Activated T-cell treated with anti-CD3 and anti-CD28 coated beads for 1 hour (primary cell): ENCODE measurements at places on chromosomes 6 and 20.

DNA sequence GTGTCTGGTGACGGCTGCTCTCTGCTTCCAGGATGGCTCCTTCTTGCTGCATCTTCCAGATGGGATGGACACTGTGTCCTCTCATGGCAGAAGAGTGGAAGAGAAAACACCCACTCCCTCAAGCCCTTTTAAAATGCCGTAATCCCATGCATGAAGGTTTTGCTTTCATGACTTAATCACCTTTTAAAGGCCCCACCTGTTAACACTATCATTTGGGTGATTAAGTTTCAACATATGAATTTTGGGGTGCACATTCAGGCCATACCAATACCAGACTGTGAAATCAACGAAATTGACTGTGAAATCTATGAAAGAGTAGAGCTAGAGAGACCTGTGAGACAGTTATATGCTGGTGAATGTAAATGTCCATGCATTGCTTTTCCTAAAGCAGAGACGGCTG, 374.3 kb upstream of the CHD6 start:
- DNase-seq, result no peak

DNA sequence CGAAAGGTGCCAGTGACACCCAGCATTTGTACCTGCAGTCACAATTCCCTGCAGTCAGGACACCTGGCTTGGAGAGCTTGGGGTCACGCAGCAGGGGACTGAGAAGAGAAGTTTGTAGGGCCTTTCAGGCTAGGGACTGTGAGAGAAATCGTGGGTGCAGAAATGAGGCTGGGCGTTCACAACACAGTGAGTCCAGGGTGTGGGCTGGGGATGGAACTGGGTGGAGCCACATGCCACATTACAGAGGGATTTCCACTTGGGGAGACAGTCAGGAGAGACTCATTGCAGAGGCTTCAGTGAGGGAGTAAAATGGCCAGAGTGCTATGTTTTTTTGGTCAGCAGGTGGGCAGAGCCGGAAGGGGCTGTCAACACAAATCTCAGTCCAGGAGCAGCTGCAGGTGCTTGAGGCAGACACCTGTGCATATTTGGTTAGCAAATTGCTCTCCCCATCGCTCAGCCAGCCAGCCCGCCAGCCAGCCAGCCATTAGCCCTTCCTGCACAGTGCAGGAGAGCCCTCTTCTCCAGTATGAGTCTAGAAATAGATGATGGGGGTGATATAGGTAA, 7.4 kb downstream of the ITPR3 start:
- no peak for DNase-seq

DNA sequence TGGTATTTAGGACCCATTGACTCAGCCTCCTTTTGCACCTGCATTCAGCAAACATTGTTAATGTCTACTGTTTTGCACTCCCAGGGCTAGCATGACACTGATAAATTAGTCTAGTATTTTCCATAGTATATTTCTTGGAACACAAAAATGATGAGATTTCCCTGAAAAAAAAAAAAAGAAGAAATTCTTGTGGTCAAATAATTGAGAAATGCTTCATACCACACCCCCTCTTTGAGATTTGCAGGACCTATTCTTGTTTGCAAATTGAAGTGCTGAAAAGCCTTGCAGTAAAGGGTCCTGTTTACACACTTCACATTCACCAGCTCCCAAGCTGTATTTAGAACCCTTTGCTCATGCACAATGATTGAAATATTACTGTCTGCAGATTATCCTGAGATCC, 36.3 kb upstream of the CLIC5 start:
- DNase-seq, result no peak

GRCh38 chr20:36307412-36308325, 1.5 kb downstream of the DLGAP4 start:
- no peak for DNase-seq

DNA sequence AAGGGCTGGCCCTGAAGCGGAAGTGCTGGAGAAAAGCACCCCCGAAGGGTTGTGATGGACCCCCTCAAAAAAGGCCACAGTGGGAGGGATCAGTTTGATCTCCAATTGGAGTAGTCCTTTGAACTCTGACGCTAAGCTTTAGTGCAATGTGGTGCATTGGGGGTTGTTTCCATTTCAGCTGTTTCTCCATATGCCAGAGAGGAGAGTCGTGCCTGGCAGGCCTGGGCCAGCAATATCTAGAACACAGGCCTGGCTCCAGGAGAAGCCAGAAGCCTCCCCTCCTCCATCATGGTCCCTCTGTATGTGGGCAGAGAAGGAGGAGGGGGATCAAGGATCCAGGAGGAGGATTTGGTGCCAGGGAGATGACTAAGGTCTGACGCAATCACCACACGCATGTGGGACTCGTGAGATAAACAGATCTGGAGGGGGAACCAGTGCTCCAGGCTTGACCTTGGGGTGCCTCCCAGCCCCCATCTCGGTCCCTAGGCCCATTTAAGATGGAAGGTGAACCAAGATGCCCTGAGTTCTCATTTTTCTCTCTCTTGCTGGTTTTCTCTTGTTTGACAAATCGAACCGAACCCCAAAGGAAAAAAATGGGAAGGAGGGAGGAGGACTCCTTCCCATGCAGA, 517.4 kb upstream of the JARID2 start:
- DNase-seq, result no peak

DNA sequence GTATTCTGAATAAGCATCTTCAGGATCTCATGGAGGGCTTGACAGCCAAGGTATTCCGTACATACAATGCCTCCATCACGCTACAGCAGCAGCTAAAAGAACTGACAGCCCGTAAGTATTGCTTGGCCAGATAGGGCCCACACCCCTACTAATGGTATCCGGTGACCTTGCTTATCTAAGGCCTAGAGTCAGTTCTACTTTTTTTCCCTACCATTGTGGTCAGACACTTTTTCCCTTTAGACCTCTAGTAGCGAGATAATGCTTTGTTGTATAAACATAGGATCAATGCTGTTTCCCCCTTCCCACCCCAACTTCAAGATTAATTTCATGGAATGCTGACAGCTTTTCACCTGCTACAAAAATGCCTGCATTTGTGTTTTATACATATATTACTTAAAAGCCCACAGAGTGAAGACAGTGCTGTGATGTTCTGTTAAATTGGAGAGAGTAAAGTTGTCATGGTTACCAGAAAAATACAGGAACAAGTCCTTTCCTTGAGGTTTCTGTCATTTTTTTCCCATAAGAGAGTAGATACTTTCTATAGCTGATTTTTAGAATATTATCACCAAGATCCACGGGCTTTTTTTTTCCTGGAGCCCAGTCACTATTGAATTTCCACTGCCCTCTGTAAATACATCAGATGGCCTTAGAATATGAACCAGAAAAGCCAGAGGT, 20.9 kb upstream of the PLCG1 start:
- no peak for DNase-seq

- DNase-seq, result no peak
Measured at GRCh38 chr20:20227013-20227571, 140.8 kb upstream of the INSM1 start.

GRCh38 chr6:42306439-42307140, 88.9 kb upstream of the MRPS10 start:
- DNase-seq, result no peak

DNA sequence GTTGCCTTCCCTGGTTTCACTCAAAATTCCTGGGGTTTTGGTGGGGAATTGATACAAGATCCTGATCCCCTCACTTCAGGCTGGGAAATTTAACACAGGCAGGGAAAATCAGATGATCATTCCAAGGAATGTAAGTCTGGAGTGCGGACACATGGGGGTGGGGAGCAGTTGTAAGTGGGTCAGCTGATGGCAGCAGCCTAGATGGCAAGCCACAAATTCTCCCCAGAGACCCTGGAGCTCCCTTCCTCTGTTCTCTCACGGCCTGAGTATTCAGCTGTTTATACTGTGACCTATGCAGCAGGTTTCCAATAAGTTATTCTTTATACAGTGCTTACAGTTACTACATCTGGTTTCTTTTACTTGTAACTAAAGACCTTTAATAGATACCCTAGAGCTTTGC, 144.9 kb downstream of the SH3BGRL2 start:
- no peak for DNase-seq

- DNase-seq, result no peak
Measured at GRCh38 chr6:137191236-137191635, 17.8 kb upstream of the IL22RA2 start.

DNA sequence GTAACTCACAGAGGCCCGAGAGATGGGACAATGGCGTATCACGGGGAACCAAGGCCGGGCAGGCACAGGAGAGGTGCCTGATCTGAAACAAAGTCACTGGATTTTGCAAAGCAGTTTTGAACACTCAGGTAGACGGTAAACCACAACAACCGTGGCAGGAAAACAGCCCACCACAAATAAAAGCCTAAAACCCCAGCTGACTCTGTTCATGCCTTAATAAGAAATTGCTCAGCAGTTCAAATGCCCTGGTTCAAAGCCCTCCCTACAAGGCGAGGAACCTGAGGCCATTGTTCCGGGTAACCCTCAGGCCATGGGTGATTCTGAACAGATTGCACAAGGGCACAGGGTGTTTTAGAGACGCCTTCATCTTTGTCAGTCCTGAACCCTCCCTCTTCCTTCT, 114.2 kb downstream of the MAP3K7 start:
- no peak for DNase-seq

DNA sequence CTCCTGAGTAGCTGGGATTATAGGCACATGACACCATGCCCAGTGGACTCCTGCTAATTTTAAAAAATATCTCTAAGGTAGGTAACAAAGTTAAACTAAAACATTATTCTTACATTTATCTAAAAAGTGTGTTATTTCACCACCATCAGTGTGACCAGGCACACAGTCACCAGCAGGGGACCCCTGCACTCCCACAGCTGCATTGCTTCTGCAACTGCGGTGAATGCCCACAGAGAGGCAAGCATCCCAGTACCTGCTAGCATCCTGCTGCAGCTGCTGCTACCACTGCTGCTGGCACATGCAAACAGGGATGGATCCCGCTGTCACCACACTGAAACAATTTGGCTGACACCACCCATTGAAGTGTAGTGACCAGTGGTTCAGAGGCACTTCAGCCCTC, 21.9 kb upstream of the EPB41L2 start:
- no peak for DNase-seq

DNA sequence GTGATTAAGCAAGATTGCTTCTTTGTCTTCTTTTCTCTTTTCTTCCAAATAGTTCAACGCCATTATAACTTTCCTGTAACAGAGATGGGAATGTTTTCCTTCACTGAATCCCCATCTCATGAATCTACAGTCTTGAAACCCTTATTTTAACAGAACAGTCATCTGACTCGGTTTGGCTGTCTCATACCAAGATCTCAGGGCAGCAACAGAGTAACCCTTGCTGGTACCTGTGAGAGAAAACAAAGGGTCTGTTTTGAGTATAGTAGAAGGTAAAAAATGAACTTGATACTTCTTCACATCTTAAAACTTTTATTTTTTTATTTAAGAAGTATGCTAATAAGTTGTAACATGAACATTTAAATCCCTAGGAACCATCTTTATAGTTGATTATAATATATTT, 19.6 kb upstream of the DSE start:
- DNase-seq, result no peak

DNA sequence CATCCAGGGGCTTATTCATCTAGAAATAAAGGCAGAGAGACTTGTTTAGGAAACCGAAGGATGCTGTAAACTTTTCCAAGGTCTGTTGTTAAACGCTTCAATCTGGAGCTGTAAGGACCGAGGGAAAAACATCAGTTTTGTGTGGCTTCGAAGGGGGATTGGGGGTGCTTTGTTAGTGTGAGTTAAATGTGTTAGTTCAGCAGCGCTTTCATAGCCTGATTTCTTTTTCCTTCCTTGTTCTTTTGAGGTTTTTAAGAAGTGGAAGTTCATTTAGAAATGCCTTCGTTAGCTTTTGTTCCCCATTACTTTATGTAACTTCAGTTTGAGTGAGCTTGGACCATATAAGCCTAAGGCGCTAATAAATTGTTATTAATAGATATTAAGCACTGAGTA, 1.5 kb downstream of the ANKS1A start:
- no peak for DNase-seq

GRCh38 chr20:36532822-36533221, 8.5 kb upstream of the MYL9 start:
- DNase-seq, result no peak

- DNase-seq, result no peak
Measured at GRCh38 chr6:74588094-74588832, 617.6 kb downstream of the COL12A1 start.

- DNase-seq, result no peak
Measured at GRCh38 chr20:20203784-20204183, 151.5 kb downstream of the CFAP61 start.

DNA sequence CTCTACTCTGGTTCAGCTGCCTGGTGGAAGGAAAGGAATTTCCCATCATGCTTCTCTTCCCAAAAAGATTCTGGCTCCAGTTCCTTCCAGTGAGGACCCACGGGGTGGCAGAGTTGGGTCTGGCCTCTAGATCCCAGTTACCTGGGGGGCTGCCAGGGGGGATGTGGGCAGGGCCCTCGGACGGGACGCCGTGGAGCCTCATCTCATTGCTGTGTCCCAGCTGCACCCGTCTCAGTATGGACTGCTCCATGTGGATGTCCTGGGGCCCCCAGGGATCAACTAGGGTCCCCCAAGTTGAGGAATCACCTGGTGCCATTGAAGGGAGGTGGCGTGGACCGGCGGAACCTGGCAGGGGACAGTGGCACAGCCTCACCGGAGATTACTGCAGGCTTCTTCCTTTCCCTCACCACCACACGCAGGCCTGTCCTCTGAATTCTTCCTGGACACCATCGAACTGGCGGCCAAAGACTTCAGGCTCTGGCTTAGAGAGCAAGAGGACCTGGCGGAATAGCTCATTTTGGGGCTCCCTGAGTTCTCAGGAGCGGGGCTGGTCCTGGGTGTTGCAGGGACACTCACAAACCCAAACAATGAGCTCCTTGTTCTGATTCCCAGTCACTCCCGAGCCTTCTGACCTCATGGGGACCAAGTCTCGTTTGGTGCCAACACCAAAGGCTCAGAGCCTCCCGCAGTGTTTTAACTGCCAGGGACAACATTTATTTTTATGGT, 8.5 kb downstream of the ZBP1 start:
- no peak for DNase-seq

DNA sequence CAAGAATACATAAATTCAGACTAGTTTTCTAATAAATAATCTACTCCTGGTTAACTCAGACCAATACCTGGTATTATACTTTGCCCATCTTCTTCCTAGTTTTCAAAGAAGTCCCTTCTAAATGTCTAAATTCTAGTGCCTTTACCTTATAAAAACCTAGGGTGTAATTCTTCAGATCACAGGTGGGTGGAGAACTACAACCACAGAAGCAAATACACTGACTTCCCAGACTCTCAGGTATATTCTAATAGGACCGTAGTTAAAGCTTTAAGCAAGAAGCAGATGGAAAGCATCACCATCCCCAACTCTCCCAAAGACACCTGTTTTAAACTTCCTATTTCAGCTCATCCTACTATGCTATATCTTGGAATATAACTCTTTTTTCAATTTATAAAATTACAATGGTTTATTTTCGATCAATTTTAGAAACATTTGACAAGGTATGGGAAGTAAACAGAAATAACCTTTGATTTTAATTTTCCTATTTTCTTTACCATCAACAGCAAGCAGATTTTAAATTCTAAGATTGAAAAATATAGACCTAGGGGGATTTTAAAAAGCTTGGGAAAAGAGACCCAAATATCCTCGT, 15.8 kb downstream of the MAN1A1 start:
- no peak for DNase-seq
